ENCODE measurements at places on chromosomes 7 and 10.

- DNase-seq: no peak
Observed at GRCh38 chr10:115604627-115605026, 511.5 kb downstream of the ATRNL1 start.

GRCh38 chr10:21724020-21724589, 190.1 kb downstream of the MLLT10 start:
- no peak for DNase-seq

GRCh38 chr7:84159435-84159834, 35.2 kb downstream of the SEMA3A start:
- DNase-seq: no peak

GRCh38 chr7:144763291-144763690, 72.6 kb downstream of the TPK1 start:
- DNase-seq: no peak

DNA sequence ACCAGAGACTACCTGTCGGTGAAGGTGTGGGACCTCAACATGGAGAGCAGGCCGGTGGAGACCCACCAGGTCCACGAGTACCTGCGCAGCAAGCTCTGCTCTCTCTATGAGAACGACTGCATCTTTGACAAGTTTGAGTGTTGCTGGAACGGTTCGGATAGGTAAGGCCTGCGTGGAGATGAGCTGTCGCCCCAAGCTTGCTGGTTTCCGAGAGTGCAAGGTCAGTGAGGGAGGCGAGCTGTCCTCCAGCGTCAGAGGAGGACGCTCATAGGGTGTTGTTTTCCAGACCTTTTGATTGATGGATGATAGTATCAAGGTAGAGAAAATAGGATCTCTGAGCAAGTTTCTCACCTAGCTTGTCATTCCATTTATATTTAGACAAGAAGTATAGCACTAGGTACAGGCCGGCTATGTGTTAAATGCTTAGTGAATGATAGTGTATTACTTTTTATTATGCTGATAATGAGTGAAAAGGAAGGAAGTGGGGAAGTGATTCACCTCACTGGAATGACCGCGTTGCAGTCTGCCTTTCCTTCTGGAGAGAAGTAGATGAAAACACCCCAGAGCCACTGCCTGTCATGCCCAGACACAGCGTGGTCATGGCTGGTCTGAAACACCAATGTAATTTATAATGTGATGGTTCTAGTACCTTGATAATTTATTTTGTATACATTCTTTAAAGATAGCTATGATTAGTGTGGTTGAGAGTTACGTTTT, 33.9 kb downstream of the BNIP3 start:
- no peak for DNase-seq

DNA sequence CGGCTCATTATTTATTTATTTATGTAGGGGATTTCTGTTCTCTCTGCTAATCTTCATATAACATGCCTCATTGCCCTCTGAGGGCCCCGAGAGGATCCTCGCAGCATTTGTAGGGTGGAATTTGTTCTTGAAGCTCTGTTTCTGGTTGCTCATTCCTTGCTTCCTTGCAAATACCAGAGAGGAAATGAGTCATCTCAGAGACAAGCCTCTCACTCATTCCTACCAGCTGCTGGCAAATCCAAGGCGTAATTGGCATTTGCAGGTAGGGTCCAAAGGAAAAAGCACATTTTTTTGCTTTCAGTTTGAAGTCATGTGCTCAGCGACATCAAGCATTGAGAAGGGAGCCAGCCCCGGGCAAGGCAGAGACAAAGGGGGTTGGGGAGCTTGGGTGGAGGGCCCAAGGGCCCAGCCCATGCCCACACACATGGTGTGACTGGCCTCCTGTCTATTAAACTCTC, 501.6 kb downstream of the GALNT17 start:
- DNase-seq: no peak

GRCh38 chr10:103918053-103918846, at the start of gene STN1:
STN1 (minus strand) TSS chr10:103918184; CDS start chr10:103917594, 590 bp downstream.
- DNase-seq: peak; percentile 100

GRCh38 chr7:142443216-142444010, 185.6 kb upstream of the PRSS58 start:
- DNase-seq: no peak

GRCh38 chr7:74148491-74148890, 25.7 kb upstream of the EIF4H start:
- DNase-seq: no peak

DNA sequence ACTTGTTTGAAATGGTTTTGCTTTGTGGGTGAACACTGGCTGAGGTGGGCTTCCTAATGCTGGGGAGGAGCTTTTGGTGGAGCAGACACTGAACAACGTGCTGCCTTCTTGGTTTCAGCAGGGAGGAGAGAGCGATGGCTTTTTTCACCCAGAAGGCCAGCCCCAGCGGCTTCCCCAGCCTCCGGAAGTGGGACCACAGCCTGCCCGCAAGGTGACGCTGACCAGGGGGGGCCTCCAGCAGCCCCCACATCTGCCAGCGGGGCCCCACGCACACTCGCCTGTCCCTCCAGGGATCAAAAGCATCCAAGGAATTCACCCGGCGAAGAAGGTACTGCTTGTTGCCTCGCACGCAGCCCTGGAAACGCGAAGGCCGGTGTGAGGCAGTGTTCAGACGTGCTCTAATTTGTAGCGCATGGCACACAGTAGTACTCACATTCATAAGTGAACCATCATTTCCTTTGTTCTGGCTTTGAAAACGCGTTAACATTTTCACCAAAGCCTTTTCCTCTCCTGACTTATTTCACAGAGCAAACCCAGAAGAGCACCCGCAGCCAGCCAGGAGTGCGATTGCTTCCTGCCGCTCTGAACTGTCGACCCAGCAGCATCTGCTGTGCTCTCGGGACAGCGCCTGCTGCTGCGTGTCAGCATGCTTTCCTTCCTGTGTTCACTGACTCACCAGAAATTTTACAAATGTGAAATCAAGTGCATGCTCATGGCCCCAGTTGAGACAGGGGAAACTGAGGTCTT, 48.4 kb downstream of the SHH start:
- DNase-seq: peak; percentile 77

- no peak for DNase-seq
Observed at GRCh38 chr7:22278660-22279059, 78.3 kb downstream of the RAPGEF5 start.

GRCh38 chr10:79380125-79380945, 33.1 kb downstream of the PPIF start:
- DNase-seq: no peak

GRCh38 chr10:3668966-3669330, 116.1 kb downstream of the KLF6 start:
- DNase-seq: no peak

- no peak for DNase-seq
Observed at GRCh38 chr10:1171586-1171985, 115.4 kb downstream of the WDR37 start.

- DNase-seq: no peak
Observed at GRCh38 chr10:11272915-11273389, 255.3 kb downstream of the CELF2 start.

DNA sequence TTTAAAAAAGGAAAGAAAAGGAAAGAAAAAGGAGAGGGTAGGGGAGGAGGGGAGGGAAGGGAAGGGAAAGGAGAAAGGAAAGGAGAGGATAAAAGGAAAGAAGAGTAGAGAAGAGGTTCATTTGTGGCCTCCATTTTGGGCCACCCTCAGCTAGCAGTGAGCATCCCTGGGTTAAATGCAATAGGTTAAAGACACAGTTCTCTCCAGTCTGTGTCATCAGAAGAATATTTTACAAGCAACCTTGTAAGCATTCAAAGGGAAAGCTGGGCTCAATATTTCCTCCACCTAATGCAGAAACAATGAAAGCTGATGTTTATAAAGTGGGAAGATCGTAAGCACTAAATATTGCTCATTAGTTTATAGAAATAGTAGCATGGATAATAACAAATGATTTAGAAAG, 219.1 kb upstream of the PITRM1 start:
- DNase-seq: no peak

DNA sequence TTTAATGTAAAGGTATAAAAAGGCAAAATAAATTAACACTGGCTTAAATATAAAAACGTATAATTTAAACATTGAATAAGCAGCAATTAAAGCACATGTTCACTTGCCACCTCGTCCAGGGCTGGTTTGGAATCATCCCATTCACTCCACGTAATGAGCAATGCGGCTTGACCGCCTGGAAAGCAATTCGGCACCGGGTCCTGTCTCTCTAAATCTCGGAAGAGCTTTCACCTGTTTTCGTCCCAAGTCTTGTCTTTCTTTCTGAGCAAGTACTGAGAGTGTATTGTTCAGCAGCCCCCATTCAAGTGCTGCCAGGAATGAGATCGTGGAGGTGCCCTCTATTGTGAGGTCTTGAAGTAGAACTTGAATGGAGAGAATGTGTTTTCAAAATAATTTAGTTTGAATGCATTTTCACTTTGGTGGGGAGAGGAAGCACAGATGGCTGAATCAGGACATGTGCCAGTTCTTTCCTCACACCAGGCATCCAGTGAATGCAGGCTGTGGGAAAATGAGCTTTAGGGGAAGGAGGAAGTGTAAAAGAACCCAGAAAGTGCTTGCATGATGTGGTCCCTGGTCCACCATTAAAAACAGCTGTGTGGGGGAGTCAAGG, 515.2 kb downstream of the REEP3 start:
- no peak for DNase-seq

DNA sequence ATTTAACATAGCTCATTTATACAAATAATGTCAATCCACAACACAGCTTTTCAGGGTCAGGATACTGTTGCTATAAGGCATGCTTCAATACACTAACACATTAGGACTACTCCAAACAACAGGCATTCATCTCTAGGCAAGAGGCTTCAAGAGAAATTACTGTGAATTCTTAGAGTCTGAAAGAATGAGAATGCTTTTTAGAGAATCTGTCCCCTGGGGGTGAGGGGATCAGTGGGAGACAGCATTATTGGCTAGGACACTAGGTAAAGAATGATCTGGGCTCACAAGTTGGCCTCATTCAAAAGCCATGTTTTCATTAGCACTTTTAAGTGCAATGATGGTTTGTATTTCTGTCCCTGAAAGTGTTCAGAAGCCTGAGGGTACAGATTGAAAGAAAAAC, 132.6 kb downstream of the SEMA3D start:
- DNase-seq: no peak

All from GDM1 (cell line).